ENCODE measurements at places on chromosomes 5 and 9.

DNA sequence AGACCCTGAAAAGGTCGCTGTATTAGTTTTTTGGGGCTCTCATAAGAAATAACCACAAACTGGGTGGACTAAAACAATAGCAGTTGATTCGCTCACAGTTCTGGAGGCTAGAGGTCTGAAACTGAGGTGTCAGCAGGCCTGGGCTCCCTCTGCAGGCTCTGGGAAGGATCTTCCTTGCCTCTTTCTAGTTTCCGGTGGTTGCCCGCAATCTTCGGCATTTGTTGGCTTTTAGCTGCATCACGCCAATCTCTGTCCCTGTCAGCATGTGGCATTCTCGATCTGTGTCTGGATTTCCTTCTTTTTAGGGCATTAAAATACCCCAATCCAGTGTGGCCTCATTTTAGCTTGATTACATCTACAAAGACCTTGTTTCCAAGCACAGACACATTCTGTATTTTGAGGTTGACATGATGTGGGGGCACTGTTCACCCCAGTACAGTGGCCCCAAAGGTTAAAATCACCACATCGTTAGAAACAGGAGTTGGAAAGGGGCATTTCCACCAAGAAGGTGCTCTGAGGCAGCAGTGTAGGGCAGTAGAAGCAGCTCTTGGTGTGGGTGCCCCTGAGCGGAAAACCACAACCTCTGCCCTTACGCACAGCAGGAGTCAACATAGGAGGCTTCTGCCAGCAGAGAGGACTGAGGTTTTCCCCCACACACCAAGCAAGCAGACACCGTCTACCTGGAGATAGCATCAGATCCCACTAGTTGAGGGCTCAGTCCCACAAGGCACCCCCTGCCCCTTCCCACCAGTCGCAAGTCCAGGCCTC lies 13.5 kb downstream of the ZNF79 start:
- no peak for DNase-seq

GRCh38 chr5:65482736-65483545 lies 1.2 kb upstream of the ADAMTS6 start:
- DNase-seq: no peak

GRCh38 chr9:78393340-78393739 lies 96.4 kb downstream of the PSAT1 start:
- no peak for DNase-seq

DNA sequence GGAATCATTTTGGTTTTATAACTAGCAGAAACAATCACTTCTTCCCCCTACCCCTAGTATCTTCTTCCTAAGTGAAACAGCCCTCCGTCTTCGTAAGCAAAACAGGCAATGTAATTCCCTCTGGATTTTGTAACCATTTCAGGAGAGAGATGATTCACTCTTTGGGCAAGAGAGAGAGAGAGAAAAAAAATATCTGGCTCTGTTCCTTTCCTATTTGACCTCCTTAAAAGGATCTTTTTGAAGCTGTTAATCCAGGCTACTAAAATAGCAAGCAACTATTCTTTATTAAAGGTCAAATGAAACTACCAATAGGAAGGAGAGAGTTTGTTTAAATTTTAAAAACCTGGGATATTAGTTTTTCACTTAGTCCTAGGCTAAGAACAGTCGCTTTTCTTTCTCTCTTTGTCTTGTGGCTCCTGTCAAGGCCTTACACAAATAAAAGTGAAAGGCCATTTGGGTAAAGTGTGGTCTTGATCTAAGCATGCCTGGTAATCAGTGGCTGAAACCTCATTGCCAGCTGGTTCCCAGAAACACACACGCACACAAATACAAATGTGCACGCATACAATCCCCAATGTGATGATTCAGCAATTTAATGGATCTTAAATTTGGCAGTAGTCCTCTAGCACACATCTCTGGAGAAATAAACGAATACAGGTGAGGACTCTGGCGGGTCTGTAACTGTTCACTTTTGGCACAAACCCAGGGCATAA lies 70.2 kb downstream of the PRUNE2 start:
- DNase-seq: no peak

DNA sequence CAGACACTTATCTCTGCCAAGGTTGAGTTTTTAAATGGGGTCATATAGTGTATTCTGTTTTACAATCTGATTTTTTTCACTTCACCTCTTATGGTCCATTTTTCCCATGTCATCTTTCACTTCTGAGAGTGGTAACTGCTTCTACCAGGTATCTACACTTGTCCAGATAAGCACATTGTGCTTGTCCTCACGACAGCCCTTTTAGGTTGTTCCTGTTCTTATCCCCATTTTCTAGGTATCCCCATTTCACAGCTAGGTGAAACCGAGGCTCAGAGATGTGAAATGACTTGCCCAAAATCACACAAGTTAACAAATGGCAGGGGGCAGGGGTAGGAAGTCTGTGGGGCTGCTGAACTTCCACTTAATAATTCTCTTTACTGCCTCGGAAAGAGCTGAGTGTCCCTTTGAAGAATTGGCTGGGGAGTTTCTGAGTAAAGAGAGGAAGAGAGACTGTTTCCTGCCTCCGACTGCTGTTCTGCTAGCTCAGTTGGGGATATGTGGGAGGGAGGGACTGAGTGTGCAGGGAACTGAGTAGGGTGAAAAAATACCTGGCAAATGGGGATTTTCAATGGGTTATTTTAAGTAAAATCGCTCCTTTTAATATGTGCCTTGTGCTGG lies 255.4 kb downstream of the GRIA1 start:
- no peak for DNase-seq

GRCh38 chr5:60447488-60447920 lies 252.5 kb downstream of the DEPDC1B start:
- DNase-seq: no peak

DNA sequence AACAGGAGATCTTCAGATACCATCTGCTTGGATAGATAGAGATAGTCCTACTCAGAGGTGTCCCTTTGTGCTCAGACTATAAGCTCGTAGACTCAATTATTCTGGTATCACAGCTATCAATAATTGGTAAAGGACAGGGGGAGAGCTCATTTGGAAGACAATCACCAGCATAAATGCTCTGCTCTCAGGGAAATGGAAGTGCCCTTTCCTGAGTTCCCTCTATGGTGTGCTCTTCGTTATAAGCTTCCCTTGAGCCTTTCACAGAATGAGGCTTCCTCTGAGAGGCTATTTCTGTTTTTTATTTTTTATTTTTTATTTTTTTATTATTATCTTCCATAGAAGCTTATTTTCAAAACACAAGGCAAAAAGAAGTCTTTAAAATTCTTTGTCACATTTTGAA lies 1155.7 kb upstream of the DMAC1 start:
- DNase-seq: no peak

DNA sequence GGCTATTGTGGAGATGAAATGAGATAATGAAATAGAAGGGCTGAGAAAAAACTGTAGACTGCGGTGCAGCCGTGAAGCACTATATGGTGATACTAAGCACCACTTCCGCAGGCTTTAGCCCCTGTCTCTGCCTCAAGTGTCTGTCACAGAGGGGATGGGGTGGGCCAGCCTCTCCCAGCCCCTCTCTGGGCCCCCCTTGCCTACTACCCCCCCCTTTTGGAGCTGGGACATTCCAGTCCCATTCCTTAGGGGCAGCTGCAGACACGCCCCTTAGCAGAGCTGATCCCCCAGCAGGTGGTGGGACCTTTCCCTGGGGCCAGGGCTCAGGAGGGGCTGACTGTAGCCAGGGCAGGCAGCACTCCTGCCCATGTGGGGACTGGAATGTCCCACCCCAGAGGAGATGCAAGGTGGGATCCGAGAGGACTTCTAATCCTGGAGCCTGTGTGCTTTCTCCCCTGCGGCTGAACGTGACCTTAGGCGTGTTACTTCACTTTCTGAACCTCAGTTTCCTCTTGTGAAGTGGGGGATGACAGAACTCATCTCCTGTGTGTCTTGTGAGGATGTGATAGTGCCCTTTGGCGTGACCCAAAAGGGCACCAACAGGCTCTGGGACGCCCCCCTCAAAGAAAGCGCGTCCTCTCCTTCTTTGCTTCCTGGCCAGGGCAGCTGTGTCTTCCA lies 1.9 kb downstream of the N4BP3 start:
- DNase-seq: no peak

- no peak for DNase-seq
These were observed 36.0 kb downstream of the TTC1 start for GRCh38 chr5:160044967-160045366.

DNA sequence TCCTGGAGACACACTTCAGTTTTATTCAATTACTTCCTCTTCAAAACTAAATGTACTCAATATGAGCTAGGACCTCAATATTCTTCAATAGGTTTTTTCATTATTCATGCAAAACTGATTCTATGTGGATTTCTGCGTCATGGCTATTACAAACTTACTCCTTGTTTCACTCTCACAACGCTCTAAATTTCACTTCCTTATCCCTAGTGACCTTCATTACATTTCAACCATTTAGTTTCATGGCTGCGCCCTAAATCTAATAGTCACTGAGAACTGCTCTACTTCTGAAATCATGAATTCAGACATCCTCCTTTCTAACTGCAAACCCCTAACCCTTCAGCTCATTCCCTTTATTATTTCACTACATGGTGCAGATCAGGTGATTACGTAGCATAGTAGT lies 93.9 kb downstream of the SLC25A46 start:
- no peak for DNase-seq

DNA sequence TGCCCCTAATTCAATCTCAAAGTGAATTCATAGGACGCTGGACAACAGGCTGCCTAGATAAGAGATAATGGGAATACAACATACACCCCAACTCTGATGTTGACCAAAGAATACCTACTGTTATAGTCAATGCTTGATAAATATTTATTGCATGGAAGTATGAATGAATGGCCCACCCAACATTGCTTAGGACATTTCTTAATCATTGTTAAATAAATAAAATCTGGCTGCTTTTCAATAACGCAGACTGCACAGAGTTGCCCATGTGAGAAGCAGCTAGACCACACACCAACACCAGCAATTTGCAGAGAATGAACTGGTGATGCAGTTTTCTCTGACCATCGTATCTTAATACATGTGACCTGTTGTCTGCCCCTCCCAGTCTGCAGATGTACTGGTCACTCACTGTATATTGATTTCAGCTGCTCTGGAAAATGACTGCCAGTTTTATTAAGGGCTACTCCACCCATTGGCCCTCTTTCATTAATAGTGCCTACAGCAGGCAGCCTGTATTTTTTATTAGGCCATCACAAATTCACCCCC lies 236.2 kb upstream of the WWC1 start:
- no peak for DNase-seq

- no peak for DNase-seq
These were observed 130.2 kb upstream of the FSTL4 start for GRCh38 chr5:133742431-133742988.

DNA sequence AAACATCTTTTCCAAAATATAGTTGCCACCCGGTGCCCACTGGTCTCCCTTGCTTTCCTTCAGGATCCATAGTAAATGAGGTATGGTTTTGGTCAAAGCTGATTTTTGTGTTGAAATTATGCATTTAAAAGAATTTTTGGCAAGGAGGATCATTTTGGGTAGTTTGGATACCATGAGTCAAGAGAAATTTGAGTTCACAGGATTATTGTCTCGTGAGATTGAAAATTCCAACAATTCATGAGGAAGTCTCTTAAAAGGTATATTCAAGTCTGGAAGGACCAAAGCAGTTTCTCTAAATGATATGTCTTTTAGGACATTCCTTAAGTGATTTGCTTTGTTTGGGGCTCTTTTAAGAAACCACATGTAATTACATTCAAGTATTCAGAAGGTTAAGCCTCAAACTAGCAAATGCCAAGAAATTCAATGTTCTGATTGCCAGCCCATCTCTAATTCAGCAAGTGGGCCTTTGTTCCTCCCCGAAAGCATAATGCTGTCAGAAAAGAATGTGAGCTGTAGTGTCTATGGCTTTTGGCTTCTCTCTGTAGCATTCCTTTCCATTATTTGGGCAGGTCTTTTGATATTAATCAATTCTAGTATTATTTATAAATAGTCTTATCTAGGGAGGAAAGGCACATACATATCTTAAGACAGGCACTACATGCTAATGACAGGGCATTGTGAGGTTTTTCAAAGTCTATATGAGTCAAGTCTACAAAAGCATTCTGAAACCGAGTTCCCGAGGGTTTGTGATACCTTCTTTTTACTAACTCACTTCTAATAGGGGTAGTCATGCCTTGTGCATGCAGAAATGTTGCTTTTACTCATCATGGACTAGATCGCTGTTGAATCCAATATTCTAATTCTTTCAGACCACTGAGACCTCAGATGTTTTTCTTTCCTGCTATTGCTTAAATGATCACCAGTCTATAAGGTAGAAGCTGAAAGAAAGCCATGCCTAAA lies 453.9 kb downstream of the ENC1 start:
- no peak for DNase-seq

GRCh38 chr5:76674330-76675066 lies 41.4 kb upstream of the F2R start:
- no peak for DNase-seq

DNA sequence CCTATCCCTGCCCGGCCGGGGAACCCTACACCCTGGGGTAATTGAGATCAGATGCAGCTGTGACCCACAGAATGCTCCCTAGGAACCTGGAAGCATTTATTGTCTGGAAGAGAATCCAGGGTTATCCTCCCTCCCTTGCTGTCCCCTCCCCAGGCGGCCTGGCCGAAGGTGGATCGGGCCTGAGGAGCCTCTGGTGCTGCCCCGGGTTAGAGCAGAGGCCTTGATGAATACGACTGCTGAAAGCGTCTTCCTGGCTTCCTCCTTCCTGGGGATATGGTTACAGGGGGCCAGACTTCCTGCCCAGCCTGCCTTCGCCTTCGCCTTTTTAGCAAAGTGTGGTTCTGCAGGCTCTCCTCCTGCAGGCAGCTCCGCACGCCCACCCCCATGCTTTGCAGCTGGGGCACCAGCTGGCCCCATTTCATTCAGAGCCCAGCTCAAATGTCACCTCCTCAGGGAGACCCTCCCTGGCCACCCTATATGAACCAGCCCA lies 22.5 kb upstream of the PTGS1 start:
- DNase-seq: no peak

Measured in stimulated activated CD8-positive, alpha-beta memory T cell treated with anti-CD3 and anti-CD28 coated beads, Interleukin-15, amount 100 ng/mL, for 48 hours (primary cell).